ENCODE measurements at places on chromosomes 4 and X. TPM values are rescaled to one million over a fixed set of nuclear protein-coding genes. Genes with fewer than 3 reads are reported as not detected.

PPM1K gene
- total RNA-seq = 54.4 TPM

MAGED4B gene
- total RNA-seq = 18.4 TPM

HSFX4 gene
- total RNA-seq = not detected

SLC26A1 gene
- total RNA-seq = 0.49 TPM

NOX1 gene
- 0.33 TPM for total RNA-seq

ADAM29 gene
- 0.16 TPM for total RNA-seq

ZNF732 gene
- total RNA-seq = 5.1 TPM

MMAA gene
- 10.3 TPM for total RNA-seq

CYBB gene
- total RNA-seq = 12.6 TPM

ITM2A gene
- 104 TPM for total RNA-seq

BEX2 gene
- 48.4 TPM for total RNA-seq

MAGEA10 gene
- not detected for total RNA-seq

RIPPLY1 gene
- not detected for total RNA-seq

MAGED4 gene
- 77.3 TPM for total RNA-seq

CLDN22 gene
- not detected for total RNA-seq

CT45A1 gene
- not detected for total RNA-seq

NUDT11 gene
- total RNA-seq = 18.8 TPM

ZCCHC18 gene
- 8.0 TPM for total RNA-seq

FANCB gene
- 7.9 TPM for total RNA-seq

CISD2 gene
- 34.2 TPM for total RNA-seq

TLR2 gene
- total RNA-seq = 8.7 TPM

PAGE1 gene
- not detected for total RNA-seq

RTL3 gene
- total RNA-seq = 0.16 TPM

SPANXD gene
- total RNA-seq = not detected

ZCCHC12 gene
- total RNA-seq = 14.9 TPM

PHKA1 gene
- 8.4 TPM for total RNA-seq

WNK3 gene
- 22.2 TPM for total RNA-seq

MGARP gene
- 98.1 TPM for total RNA-seq

UGT2B15 gene
- total RNA-seq = not detected

SHOX gene
- total RNA-seq = 7.3 TPM

PIR gene
- 4.3 TPM for total RNA-seq

USP17L24 gene
- total RNA-seq = not detected

NEIL3 gene
- 6.4 TPM for total RNA-seq

GATA1 gene
- 0.44 TPM for total RNA-seq

NDNF gene
- total RNA-seq = 104 TPM

AFAP1 gene
- total RNA-seq = 57.6 TPM

COX7B gene
- total RNA-seq = 320 TPM

TSPAN7 gene
- 58.6 TPM for total RNA-seq

BTK gene
- 3.1 TPM for total RNA-seq

TMPRSS11E gene
- total RNA-seq = not detected

KDM5C gene
- total RNA-seq = 205 TPM

NDP gene
- total RNA-seq = 13.5 TPM

EDA2R gene
- 2.6 TPM for total RNA-seq

KIAA1210 gene
- total RNA-seq = 0.33 TPM

GRIA3 gene
- 21.6 TPM for total RNA-seq

ZXDA gene
- 15.6 TPM for total RNA-seq

TSC22D3 gene
- total RNA-seq = 94.8 TPM

CACNA1F gene
- total RNA-seq = 27.9 TPM

IL2RG gene
- total RNA-seq = 1.3 TPM

SYTL5 gene
- total RNA-seq = 4.1 TPM

BRS3 gene
- total RNA-seq = not detected

SRPX gene
- 50.5 TPM for total RNA-seq

SCRG1 gene
- total RNA-seq = 0.60 TPM

MAGEA2 gene
- not detected for total RNA-seq

PCSK1N gene
- total RNA-seq = 46.4 TPM

CABS1 gene
- total RNA-seq = not detected
